Stimulated activated CD8-positive, alpha-beta memory T cell treated with anti-CD3 and anti-CD28 coated beads, Interleukin-4, amount 100 ng/mL, for 1 hour (primary cell): ENCODE measurements at places on chromosomes 1 and 21.

DNA sequence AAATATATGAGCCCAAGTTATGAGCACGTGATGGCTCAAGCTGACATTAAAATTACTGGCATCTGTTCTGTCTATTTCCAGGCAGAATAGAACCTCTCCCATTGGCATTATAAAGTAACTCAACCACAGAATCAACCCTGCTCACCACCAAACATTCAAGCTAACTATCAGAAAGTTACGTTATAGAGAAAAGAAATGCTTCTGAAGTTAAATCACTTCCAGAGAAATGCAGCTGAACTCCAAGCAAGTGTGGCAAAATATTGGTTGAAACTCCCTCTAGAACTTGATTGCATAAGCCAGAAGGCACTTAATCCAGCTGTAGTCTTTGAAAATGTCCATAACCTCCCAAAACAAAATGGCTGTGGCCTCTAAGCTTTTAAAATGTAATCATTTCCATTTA lies 36.2 kb upstream of the UBE2U start:
- DNase-seq, result no peak

DNA sequence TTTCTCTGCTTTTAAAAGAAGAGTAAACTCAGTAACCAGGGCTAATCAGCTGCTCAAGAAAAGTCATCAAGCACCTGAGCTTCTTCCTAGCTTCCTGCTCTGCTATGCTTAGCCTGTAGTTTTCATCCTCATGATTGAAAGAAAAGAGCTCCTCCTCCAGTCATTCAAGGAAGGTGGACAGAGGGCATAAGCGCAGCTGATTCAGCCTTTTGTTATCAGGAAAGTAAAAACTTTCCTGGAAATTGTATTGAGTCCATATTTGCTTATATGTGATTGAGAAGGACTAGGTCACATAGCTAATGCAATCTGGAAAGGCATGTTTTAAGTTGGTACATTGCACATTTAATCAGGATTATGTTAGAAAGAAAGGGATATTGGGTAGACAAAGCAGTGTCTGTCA lies 8.5 kb upstream of the BACH1 start:
- no peak for DNase-seq

- DNase-seq, result no peak
Observed at GRCh38 chr1:209646558-209646957, 5.7 kb downstream of the LAMB3 start.

DNA sequence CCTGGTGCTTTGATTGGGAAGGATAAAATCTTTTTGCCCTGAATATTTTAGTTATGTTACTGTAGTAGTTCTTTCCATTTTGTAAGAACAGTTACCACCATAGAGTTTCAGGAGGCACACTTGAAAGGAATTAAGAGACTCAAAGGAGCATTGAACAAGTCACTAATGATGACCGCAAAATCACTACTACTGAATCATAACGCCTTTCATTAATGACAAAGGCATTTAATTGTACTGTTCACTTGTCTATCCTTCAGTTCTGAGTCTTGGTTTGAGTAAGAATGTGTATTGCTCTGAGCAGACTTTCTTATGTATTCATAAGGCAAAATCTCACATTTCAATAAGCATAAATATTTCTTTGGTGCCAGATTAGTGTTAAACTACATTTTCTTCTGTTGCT lies 24.9 kb downstream of the LHX9 start:
- DNase-seq, result no peak

DNA sequence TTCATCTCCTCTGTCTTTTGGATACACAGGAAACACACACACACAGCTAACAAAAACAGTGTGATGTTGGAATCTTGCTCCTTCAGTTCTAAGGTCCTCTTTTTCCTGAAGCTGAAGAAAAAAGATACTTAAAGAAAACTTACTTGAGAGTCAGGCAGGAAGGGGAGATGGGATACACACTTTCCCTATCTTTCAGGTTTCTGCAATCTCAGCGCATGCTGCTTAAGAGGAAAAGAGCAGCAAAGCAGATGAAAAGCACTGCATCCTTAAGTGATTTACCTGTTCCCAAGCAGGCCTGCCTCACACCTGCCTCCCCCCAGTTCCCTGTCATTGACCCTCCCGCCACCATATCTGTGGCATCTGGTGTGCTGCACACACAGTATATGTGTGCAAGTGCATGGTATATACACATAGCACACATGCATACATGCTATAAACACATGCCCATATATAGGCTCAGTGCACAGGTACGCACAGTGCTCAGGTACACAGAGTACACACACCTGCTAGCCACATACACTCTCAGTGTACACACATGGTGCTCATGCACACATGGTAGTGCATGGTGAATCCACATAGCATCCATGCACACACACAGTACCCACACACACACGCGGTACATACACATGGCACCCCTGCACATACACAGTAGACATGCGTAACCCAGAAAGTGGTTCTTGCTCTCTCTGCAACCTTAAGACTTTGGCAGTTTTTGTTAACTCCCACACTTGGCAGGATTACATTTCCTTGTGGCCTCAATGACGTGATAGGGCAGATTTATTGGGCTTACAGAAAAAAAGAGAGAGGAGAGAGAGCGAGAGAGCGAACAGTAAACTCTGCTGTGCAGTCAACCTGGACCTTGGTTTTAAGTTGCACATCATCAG lies 166.9 kb downstream of the TOMM20 start:
- no peak for DNase-seq

DNA sequence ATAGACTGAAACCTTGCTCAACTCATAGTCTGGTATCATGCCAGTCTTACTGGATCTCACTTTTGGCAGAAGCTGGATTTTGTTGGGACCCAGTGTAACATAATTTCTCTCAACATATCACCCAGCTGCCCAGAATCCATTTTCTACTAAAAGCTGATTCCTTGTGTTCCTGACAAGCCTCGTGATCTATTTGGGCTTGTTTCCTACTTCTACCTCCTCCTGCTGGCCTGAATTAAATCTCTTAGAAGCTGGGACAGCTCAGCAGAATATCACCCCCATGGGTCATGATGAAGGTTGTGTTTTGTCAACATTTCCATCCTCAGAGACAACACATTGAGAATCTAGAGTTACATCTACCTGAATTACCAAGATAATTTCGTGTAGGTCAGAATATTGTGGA lies 7.7 kb downstream of the GOLT1A start:
- no peak for DNase-seq

DNA sequence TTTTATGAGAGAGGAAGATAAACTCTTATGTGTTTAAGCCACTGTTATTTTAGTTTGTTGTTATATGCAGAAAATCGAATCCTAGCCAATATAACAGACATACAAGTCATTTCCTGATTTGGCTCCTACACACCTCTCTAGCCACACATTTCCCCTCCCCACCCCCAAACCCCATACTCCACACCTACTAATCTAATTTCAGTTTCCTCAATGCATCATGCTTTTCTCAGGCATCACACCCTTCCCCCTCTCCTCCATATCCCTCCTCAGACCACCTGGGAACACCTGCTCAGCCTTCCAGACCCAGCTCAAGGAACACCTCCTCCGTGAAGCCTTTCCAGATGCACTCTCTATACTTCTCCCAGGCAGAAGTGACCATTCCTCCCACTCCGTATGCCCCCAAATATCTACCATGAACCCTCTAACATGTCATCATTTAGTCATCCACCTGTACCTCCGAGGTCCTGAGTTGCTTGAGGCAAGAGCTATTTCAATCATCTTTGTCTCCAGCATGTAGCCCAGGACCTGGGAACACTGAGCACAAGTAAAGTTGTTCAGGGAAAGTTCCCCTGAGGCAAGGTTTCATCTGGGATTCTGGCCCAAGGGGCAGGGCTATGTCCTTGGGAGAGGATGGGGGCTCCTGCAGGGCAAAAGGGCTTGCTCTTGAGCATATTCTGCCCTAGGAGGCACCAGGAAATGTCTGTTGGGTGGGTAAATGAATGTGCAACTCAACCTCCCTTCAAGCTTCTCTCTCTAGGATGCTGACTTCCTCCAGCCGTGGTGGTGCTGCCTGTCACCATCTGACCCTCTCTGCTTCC lies 126.8 kb downstream of the HIVEP3 start:
- no peak for DNase-seq

DNA sequence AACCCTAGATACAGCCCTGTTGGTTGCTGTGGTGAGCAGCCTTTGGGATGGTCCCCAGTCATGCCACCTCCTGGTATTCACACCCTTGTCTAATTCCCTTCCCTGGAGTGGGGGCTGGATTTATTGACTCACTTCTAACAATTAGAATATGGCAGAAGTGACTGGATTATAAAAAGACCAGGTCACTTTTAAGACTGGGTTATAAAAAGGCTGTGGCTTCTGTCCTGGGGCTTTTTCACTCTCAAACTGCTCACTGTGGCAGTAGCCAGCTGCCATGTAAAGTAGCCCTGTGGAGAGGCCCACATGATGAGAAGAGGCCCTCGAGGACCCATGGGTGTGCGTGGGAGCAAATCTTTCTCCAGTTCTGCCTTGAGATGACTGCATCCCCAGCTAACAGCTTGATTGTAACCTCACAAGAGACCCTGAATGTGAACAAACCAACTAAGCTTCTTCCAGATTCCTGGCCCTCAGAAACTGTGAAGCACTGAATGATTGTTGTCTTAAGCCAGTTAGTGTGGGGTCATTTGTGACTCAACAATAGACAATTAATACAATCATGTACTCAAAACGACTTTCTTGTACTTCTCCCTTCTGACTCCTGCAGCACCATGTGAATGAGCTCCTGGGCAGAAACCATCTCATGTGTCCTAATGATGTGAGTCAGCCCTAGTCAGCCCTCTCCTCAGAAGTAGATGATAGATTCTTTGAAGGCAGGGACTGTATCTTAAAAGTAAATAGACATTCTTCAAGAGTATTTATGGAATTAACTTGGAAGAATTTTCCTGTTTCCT lies 234.9 kb downstream of the TNR start:
- DNase-seq, result no peak

- DNase-seq, result no peak
Observed at GRCh38 chr1:193404236-193404635, 217.8 kb upstream of the B3GALT2 start.

DNA sequence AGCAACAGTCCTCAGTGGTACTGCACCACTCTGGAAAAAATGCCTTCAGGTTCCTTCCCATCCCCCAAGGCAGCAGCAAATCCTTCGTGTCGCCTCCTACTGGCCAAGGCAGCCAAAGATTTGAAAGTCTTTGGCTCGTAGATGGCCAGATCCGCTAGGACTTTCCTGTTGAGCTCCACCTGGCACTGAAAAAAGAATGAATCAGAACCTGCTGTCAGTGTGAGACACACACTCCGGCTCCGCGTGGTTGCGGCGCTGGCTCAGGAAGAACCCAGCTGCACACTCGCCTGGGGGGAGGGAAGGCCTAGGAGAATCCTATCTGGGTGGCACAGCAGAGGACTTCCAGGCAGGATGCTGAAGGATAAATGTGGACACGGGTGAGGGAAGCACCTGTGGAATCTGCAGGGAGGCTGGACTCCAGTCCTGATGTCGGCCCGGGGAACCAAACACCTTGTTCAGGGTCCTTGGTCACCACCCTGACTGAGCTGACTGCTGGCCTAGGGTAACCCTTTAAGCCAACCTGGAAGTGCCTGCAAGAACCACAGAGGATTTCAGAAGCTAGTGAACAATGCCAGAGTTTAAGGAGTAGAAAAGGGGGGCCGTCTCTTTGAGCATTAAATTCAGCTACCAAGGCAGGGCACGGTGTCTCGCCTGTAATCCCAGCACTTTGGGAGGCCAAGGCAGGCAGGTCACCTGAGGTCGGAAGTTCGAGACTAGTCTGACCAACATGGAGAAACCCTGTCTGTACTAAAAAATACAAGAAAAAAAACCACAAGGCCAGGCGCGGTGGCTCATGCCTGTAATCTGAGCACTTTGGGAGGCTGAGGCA lies 3.2 kb upstream of the CCNL2 start:
- no peak for DNase-seq

- no peak for DNase-seq
Observed at GRCh38 chr1:204225841-204226735, 12.3 kb upstream of the GOLT1A start.

DNA sequence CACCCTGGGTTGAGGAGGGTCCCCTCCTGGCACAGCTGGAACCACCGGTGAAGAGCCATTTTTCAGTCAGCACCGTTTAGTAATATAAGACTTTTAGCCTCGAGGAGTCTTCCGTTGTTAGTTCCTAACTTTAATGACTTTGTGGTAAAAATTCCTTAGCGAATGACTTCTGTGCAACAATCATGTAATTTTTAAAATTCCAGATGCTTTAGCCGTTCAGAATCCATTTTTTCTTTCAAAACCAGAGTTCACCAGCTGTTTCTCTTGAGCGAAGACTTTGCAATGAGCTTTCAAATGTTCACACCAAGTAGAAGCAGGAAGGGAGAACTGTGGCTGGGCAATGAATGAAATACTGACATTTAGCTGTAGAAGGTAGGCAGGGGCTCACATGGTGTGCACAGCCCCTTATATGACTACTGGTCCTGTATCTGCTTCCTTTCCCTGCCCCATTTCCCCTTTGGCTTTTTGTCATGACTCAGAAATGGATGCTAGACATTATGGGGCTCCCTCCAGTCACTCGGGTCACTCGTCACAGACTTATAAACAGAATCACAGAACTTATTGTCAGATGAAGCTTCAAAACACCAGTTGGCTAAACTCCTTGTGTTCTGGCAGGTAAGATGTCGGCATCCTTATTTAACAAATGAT lies 4.1 kb downstream of the DISC1 start:
- DNase-seq, result no peak

DNA sequence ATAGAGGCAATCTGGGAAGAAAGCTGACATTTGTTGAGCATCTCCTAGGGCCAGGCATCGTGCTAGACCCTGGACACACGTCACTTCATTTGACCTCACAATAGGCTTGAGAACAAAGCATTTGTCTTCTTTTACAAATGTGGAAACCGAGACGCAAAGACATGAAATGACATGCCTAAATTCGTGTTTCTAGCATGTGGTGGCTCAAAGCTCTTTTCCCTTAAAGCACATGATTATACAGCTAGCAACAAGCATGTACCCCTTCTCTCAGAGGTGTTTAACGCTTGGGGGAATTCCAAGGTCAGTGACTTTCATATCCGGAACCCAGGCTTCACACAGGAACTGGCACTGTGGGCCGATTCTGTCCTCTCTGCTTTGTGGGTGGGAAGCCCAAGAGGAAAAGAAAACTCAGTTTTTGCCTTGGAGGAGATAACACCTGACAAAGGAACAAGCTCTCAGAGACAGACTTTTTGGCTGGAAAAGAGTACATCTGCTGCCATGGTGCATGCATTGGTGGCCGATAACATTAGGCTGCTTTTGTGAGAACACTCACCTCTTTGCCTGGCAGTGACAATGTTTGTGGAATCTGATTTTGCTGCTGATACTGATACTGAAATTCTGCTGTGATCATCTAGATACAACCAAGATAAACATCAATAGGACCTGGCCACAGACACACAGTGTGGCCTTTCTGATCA lies 15.4 kb upstream of the CD2 start:
- DNase-seq, result no peak

DNA sequence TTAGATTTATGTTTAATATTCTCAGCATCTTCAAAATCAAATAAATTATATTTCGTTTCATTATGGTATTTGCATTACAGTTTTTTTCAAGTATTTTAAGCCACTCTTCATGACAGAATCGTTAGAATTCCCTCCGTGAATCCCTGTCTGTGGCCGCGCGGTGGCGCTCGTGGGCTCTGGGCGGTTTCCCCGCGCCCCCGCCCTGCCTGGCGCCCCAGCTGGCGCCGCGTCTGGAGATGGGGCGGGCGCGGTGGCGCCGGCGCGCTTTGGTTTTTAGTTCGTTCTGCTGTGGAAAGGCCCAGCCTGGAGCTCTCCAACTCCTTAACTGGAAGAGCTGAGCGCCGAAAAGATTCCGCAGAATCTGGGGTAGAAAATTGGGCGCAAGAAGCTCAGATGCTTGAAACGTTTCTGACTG lies 25.7 kb downstream of the PRMT2 start:
- DNase-seq, result no peak

- DNase-seq, result no peak
Observed at GRCh38 chr1:12407050-12407961, 177.5 kb downstream of the VPS13D start.
